Endodermal cell (in vitro differentiated cells): ENCODE measurements at places on chromosomes 3 and 15. TPM values are rescaled to one million over a fixed set of nuclear protein-coding genes. Genes with fewer than 3 reads are reported as not detected.

Gene ROPN1B
- not detected in 3 replicates for total RNA-seq

Gene EFL1
- 57.9 to 61.1 TPM (median 59.1 TPM) in 3 replicates for total RNA-seq

Gene AADACL2
- total RNA-seq: not detected in 3 replicates

Gene TTLL13
- total RNA-seq: 0.46 to 0.70 TPM in 2 of 3 replicates, not detected in the other

Gene ZNF770
- total RNA-seq: 86.1 and 95.2 TPM in 2 replicates

Gene GOLGA8S
- total RNA-seq: 0.07 TPM in 1 of 2 replicates, not detected in the other

Gene ALPK3
- total RNA-seq: 79.2 and 94.1 TPM in 2 replicates

DNA sequence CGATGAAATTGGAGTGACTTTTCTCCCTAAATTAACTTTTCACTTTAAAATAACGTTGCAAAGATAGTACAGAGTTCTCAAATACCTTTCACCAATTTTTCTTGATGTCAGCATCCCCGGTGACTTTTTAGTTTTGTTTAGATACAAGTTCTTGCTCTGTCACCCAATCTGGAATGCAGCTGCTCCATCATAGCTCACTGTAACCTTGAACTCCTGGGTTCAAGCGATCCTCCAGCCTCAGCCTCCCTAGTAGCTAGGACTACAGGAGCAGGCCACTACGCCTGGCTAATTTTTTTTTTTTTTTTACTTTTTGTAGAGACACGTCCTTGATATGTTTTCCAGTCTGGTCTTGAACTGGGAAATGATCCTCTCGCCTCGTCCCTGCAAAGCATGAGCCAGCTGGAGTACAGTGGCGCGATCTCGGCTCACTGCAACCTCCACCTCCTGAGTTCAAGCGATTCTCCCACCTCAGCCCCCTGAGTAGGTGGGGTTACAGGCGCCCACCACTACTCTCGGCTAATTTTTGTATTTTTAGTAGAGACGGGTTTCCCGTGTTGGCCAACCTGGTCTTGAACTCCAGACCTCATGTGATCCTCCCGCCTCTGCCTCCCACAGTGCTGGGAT lies 747 bp downstream of the NSUN3 start:
- H3K4me1 ChIP-seq: peaks cover 4% of the 10 kb centered on the region
- H3K27me3 ChIP-seq: no peaks in the 10 kb centered on the region
- H3K36me3 ChIP-seq: peaks cover 25% of the 10 kb centered on the region
- peak overlapping the region; percentile 95 for H3K4me3 ChIP-seq
- DNase-seq: no peak

GRCh38 chr3:89179355-89180001 lies 72.1 kb downstream of the EPHA3 start:
- peaks cover 3% of the 10 kb centered on the region for H3K4me1 ChIP-seq
- no peak for DNase-seq
- H3K27ac ChIP-seq: peak overlapping the region; percentile 77
- H3K36me3 ChIP-seq: no peaks in the 10 kb centered on the region

DNA sequence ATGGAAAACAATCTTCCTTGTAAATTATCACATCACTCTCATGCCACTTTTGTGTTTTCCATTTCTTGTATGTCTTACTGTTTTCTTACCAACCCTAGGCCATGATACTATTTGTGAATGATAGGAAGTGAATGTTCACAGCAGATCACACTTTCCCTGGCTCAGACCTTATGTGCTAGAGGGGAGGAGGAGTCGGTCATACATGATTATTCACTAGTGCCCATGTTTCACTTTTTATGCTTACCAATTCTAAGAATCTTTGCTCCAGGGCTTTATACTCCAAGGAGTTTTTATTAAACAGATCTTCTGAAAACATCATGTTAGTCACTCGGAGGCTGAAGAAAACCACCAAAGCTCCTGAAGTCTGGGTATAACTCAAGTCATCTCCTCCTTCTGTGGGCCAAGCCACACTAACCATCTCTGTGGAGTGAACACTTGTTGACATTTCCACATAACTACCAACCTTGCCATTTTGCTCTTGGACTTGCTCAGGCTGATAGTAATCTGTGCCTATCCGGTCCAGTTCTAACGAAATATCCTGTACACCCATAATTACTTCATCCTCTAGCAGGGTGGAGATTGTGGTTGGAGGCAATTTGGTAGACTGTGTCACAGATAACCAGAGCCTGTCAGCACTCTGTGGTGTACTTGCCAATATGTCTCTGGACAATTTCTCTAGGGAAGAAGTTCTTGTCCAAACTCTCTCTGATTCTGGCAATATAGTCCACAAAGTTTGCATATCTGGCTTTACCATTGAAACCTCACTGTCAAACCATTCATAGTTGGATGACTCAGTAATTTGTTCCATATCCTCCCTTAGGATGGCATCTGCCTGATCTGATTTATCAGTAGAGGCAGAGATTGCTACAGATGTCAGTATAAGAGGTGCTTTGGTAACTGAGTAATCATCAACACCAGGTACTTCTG lies 76.8 kb downstream of the IMPG2 start:
- no peak overlapping the region for H3K4me3 ChIP-seq
- H3K36me3 ChIP-seq: no peaks in the 10 kb centered on the region
- no peaks in the 10 kb centered on the region for H3K27me3 ChIP-seq
- no peak for DNase-seq

GRCh38 chr15:67807141-67807540 lies 18.2 kb upstream of the SKOR1 start:
- peaks cover 54% of the 10 kb centered on the region for H3K27me3 ChIP-seq
- no peaks in the 10 kb centered on the region for H3K4me1 ChIP-seq
- no peak overlapping the region for H3K4me3 ChIP-seq
- no peaks in the 10 kb centered on the region for H3K36me3 ChIP-seq
- peak; percentile 28 for DNase-seq

DNA sequence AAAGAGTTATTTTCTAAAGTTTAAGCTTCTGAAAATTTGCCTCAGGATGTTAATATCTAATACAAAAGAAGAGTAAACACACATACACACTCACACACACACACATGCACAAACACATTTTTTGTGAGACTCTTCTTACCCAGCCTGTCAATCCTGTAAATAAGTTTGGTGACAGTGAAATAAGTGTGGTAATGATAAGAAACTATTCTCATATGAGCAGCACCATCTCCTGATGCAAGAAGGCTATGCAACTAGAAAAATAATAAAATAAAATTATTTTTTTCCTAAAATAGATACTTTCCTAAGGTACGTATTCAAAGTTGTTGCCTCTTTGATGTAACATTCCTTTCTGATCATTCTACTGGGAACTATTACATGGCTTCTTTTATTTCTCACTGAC lies 155.1 kb downstream of the MECOM start:
- no peak overlapping the region for H3K27ac ChIP-seq
- H3K4me1 ChIP-seq: peaks cover 6% of the 10 kb centered on the region
- no peak for DNase-seq
- no peaks in the 10 kb centered on the region for H3K36me3 ChIP-seq
- H3K27me3 ChIP-seq: no peaks in the 10 kb centered on the region

GRCh38 chr3:44584646-44585501 lies at the start of gene ZNF660:
ZNF660 (plus strand) TSS chr3:44584964; CDS start chr3:44594194, 9,230 bp downstream.
- peak within 1 kb of the TSS; percentile 98 for H3K27ac ChIP-seq
- no peaks in the 10 kb centered on the region for H3K27me3 ChIP-seq
- peak; percentile 96 for DNase-seq

DNA sequence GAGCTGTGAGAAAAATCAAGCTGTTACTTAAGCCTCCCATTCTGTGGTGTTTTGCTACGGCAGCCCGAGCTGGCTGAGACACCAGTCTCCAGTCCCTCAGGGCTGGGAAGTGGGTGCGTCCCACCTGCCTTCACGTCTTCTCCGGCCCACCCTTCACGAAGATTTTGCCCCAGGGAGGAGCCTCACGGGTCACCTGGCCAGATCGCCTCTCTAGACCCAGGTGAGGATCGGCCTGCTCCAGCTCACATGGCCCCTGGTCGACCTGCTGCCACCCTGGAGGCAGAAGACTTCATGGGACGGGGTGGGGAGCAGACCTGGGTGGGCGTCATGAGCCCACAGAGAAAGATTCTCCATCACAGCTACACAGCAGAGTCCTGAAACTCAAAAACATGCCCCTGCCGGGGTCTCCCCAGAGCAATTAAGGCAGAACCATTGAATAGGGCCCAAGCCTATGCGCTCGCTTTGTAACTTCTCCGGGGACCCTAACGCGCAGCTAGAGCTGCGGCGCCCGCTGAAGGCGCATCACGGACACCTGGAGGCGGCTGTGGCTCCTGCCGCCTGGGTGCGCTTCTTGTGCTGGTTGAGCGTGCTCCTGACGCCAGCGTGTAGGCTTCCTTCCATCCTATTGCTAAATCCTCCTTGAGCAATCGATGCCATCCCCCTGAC lies 92.6 kb upstream of the ALDH1A3 start:
- H3K4me3 ChIP-seq: no peak overlapping the region
- no peak overlapping the region for H3K27ac ChIP-seq
- DNase-seq: peak; percentile 36
- H3K4me1 ChIP-seq: no peaks in the 10 kb centered on the region
- H3K27me3 ChIP-seq: no peaks in the 10 kb centered on the region
- H3K36me3 ChIP-seq: no peaks in the 10 kb centered on the region

DNA sequence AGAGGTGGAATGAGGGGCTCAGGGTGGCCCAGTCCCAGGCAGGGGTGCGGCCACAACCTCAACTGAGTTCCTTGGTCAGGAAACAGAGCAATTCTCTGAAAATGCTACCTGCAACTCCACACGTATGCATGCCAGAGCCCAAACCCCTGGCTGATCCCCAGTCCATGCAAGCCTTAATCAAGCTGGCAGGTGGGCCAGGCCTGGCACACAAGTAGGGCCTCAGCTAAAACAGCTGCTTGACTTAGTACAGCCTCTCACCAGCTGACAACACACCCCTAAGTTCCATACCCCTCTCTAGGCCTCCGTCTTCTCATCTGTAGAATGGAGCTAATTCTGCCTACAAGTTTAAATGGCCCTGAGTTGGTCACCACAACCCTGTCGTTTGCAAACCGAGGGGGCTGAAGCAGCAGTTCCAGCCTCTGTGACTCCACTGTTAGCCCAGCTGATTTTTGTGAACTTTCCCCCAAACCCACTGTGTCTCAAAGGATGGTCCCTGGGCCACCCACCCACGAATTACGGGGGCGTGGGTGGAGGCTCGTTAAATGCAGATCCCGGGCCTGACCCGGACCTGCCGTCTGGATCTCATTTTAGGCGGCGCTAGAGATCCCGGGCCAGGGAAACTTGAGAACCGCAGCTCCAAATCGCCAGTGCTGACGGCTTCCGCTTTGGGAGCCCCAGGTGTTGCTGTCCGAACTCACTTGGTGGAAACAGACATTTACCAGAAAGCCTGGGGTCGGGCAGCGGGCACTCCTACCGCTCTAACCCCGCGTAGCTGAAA lies 927 bp downstream of the CHDH start:
- H3K4me1 ChIP-seq: peaks cover 17% of the 10 kb centered on the region
- peaks cover 18% of the 10 kb centered on the region for H3K27me3 ChIP-seq
- H3K36me3 ChIP-seq: no peaks in the 10 kb centered on the region
- H3K27ac ChIP-seq: no peak overlapping the region
- DNase-seq: peak; percentile 93

GRCh38 chr15:89068325-89068784 lies 19.9 kb upstream of the ABHD2 start:
- no peak for DNase-seq
- H3K27me3 ChIP-seq: no peaks in the 10 kb centered on the region
- no peak overlapping the region for H3K27ac ChIP-seq
- no peaks in the 10 kb centered on the region for H3K4me1 ChIP-seq
- no peaks in the 10 kb centered on the region for H3K36me3 ChIP-seq

DNA sequence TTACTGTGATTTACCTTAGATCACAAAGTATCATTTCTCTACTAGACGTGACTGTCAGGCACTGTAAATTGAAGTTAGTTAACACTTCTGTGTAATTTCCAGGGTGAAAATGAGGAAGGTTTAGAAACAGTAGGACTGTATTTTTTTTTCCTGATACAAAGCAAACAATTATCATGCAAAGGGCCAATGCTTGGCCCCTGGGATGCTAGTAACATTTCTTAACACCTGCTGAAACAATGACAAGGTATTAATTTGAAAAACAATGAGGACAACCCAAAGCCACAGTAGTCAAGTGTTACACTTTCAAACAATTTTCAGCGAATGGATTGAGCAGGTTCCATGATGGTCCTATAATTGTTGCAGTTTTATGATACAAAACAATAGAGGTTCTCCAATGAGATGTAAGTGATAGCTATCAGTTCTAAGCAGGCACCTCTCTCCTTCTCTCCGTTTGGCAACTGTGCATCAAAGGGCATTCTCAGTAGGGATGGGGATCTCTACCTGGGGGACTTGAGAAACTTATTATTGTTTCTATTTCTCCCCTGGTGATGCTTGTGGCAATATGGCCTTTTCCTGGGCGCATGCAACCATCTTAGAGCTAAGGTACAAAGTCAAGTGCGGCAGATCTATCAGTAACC lies 65.9 kb upstream of the FEZF2 start:
- no peak overlapping the region for H3K27ac ChIP-seq
- H3K27me3 ChIP-seq: no peaks in the 10 kb centered on the region
- no peaks in the 10 kb centered on the region for H3K4me1 ChIP-seq
- no peak for DNase-seq

- H3K4me3 ChIP-seq: no peak overlapping the region
- H3K27me3 ChIP-seq: no peaks in the 10 kb centered on the region
- no peak overlapping the region for H3K27ac ChIP-seq
- no peaks in the 10 kb centered on the region for H3K4me1 ChIP-seq
These were observed 62.1 kb downstream of the RASGRF1 start for GRCh38 chr15:79028411-79028964.

DNA sequence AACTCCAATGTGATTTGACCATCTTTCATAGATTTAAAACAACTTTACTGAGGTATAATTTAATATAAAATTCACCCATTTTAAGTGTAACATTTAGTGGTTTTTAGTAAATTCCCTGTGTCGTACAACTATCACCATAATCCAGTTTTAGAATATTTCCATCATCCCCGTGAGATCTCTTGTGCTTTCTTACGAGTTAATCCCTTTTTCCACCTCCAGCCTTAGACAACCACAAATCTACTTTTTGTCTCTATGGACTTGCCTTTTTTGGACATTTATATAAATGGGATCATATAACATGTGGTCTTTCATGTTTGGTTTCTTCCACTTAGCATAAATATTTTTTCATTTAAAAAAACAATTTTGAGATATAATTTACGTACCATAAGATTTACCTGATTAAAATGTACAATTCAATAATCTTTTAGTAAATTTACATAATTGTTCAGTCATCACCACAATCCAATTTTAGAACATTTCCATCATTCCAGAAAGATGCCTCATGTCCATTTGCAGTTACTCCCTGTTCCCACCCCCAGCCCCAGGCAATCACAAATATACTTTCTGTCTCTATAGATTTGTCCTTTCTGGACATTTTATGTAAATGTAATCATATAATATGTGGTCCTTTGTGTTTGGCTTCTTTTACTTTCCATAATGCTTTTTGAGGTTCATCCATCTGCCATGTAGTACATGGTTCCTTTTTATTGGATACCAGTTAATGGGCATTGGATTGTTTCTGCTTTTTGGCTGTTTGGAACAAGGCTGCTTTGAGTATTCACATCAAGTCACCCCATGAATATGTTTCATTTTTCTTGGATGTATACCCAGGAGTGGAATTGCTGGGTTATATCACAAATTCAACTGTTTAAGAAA lies 3.1 kb downstream of the OXSR1 start:
- DNase-seq: no peak
- H3K27ac ChIP-seq: no peak overlapping the region
- H3K36me3 ChIP-seq: no peaks in the 10 kb centered on the region
